Glomerular endothelial cell (primary cell): ENCODE measurements at places on chromosomes 11 and 22. TPM values are rescaled to one million over a fixed set of nuclear protein-coding genes. Genes with fewer than 3 reads are reported as not detected.

The APOL5 gene
- not detected in 2 replicates for total RNA-seq

The MS4A10 gene
- total RNA-seq: not detected in 2 replicates

The OR52N2 gene
- total RNA-seq: not detected in 2 replicates

The SLC22A12 gene
- not detected in 2 replicates for total RNA-seq

The CARD10 gene
- 34.8 and 37.7 TPM in 2 replicates for total RNA-seq

The PNPLA3 gene
- 4.6 and 6.2 TPM in 2 replicates for total RNA-seq

The CENPM gene
- total RNA-seq: 10.2 and 10.4 TPM in 2 replicates

The TMEM132A gene
- total RNA-seq: 238 and 281 TPM in 2 replicates

The CCDC157 gene
- total RNA-seq: 1.8 and 2.5 TPM in 2 replicates

The CFAP300 gene
- total RNA-seq: 0.23 TPM in 1 of 2 replicates, not detected in the other

The SMIM35 gene
- 0.12 TPM in 1 of 2 replicates, not detected in the other for total RNA-seq

The SYT12 gene
- total RNA-seq: 0.18 TPM in 1 of 2 replicates, not detected in the other

The HORMAD2 gene
- total RNA-seq: not detected in 2 replicates

The CLDN5 gene
- 1,303 and 1,795 TPM in 2 replicates for total RNA-seq

The PIK3IP1 gene
- total RNA-seq: 21.9 and 26.5 TPM in 2 replicates

The IGF2 gene
- total RNA-seq: 8.8 and 50.6 TPM in 2 replicates

The MMP12 gene
- not detected in 2 replicates for total RNA-seq

The LARGE2 gene
- not detected in 2 replicates for total RNA-seq

The GRIK4 gene
- 0.06 and 0.10 TPM in 2 replicates for total RNA-seq

The TEX54 gene
- total RNA-seq: not detected in 2 replicates

The NRGN gene
- total RNA-seq: 10.6 and 14.4 TPM in 2 replicates

The OR51E2 gene
- total RNA-seq: 0.06 TPM in 1 of 2 replicates, not detected in the other

The RIMBP3B gene
- total RNA-seq: 0.06 TPM in 1 of 2 replicates, not detected in the other

The TRIM49 gene
- not detected in 2 replicates for total RNA-seq

The RIMBP3C gene
- total RNA-seq: 0.44 TPM in 1 of 2 replicates, not detected in the other

The EMID1 gene
- 2.3 and 12.0 TPM in 2 replicates for total RNA-seq

The DBX1 gene
- not detected in 2 replicates for total RNA-seq

The OR2AG1 gene
- not detected in 2 replicates for total RNA-seq

The OR2AT4 gene
- total RNA-seq: not detected in 2 replicates

The SMDT1 gene
- 5.8 and 7.6 TPM in 2 replicates for total RNA-seq

The BAIAP2L2 gene
- 0.24 and 0.93 TPM in 2 replicates for total RNA-seq

The GVQW3 gene
- total RNA-seq: 0.53 and 1.3 TPM in 2 replicates

The MISFA gene
- total RNA-seq: 1.4 TPM in 1 of 2 replicates, not detected in the other

The ISX gene
- not detected in 2 replicates for total RNA-seq

The PLEKHA7 gene
- total RNA-seq: 0.18 and 0.39 TPM in 2 replicates

The CCDC88B gene
- 3.2 and 3.4 TPM in 2 replicates for total RNA-seq

The PRG3 gene
- not detected in 2 replicates for total RNA-seq

The FADS1 gene
- 44.5 and 64.7 TPM in 2 replicates for total RNA-seq

The ZNF195 gene
- total RNA-seq: 16.9 and 27.2 TPM in 2 replicates

The DCDC1 gene
- total RNA-seq: not detected in 2 replicates

The DEUP1 gene
- not detected in 2 replicates for total RNA-seq

The CCDC15 gene
- 2.0 and 2.5 TPM in 2 replicates for total RNA-seq

The OR6A2 gene
- 0.19 and 0.29 TPM in 2 replicates for total RNA-seq

The B3GAT3 gene
- 38.3 and 42.5 TPM in 2 replicates for total RNA-seq

The ART1 gene
- total RNA-seq: not detected in 2 replicates

The CAT gene
- total RNA-seq: 31.2 and 37.3 TPM in 2 replicates

The PRAME gene
- 0.15 TPM in 1 of 2 replicates, not detected in the other for total RNA-seq

The KRTAP5-1 gene
- total RNA-seq: not detected in 2 replicates
